ENCODE measurements at places on chromosomes 16 and 17. TPM values are rescaled to one million over a fixed set of nuclear protein-coding genes. Genes with fewer than 3 reads are reported as not detected.
A peak's percentile ranks its signal among the peaks of the same experiment; 100 is the strongest.

TMEM235 gene
- total RNA-seq: not detected

SERPINF2 gene
- total RNA-seq: 2.0 TPM

DNA sequence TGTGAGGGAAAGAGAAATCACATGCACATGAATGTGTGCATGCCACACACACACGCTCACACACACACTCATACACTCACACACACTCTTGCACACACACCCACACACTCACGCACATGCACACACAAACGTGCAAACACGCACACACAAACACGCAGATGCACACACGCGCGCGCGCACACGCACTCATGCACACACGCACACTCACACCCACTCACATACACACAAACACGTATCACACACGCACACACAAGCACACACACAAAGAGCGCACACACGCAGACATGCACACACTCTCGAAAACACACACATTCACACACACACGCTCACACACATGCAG, 72.2 kb downstream of the GAS7 start:
- no peak for ATAC-seq

- ATAC-seq: no peak
These were observed 21.3 kb downstream of the COX4I1 start for GRCh38 chr16:85820604-85821372.

USP22 gene
- 103 TPM for total RNA-seq

- ATAC-seq: peak; percentile 54
These were observed 9.0 kb upstream of the CDH5 start for GRCh38 chr16:66357523-66357928.

DNA sequence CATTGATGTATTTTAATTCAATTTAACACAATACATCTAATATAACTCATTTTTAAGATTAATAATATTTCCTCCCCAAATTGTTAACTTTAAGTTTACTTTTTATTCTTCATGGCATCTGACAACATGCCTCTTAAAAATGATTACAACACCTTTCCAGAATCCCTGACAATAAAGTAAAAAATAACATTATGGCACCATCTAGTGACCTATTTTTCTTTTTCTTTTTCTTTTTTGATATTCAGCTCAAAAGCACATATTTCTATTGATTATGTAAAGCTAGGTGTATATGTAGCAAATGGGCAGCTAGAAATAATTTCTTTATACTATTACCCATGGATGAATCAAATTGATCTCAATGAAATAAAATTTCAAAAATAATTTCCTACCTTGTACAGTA, 834.3 kb upstream of the CDH8 start:
- ATAC-seq: no peak

DNA sequence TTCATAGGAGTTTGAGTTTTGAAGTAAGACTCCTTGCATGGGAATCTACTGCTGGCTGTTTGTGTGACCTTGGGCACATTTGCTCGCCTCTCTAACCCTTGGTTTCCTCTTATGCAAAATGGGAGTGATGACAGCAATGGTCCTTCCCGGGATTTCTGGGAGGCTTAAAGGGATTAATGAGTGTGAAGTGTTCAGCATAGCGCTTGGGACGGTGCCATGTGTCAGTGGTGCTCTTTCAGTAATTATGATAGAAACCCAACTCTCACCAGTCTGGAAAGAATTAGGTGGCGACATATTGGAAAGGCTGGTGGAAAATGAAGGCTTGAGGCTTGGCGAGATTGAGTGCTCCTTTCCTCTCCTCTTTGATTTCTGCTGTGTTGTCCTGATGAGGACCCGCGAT, 429.2 kb upstream of the EEF2KMT start:
- ATAC-seq: no peak

MPP3 gene
- total RNA-seq: 9.2 TPM

CES1 gene
- total RNA-seq: 43.1 TPM

HEXIM1 gene
- total RNA-seq: 48.3 TPM

DNA sequence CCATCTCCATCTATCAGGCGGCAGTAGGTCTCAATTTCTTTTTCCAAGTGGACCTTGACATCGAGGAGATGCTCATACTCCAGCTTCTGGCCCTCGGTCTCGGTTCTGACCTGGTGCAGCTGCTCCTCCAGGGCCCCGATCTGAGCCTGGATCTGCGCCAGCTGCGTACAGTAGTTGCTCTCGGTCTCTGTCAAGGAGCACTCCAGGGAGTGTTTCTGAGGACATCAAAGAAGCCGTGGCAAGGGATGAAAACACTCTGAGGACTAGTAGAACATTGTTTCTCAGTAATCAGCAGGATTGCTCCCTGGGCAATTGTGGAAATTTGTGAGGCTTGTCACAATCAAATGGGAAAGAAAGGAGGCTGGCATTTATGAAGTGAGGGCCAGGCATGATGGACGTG, 5.9 kb downstream of the KRT28 start:
- ATAC-seq: no peak

DNA sequence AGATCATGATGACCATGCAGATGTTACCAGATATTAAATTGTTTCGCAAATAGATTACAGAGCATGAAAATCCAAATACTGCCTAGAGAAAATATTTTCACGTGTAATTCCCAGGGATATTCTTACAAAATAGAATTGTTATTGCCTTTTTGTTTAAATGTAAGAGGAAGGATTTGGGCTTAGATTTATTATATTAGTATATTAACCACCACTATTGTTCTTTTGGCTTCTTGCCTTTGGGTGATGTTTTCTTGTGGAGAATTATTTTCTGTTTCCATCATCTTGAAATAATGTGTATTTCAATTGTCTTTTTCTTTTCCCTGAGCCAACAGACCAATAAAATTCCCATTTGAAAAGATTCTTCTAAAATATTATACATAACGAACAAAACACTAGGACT, 109.7 kb upstream of the NUDT7 start:
- ATAC-seq: no peak

- peak; percentile 73 for ATAC-seq
These were observed 205.0 kb upstream of the ASIC2 start for GRCh38 chr17:33498069-33498468.

GRCh38 chr16:75058806-75059205, 57.8 kb downstream of the LDHD start:
- no peak for ATAC-seq

GRCh38 chr16:68951991-68952877, 108.9 kb downstream of the TANGO6 start:
- ATAC-seq: no peak

- no peak for ATAC-seq
These were observed 836 bp upstream of the MMP15 start for GRCh38 chr16:58024486-58025350.

- ATAC-seq: no peak
These were observed 188.7 kb upstream of the AXIN2 start for GRCh38 chr17:65750166-65750565.

DNASE1L2 gene
- total RNA-seq: 1.7 TPM

RHOT1 gene
- total RNA-seq: 39.7 TPM

EVI2A gene
- 1.6 TPM for total RNA-seq

- peak; percentile 32 for ATAC-seq
These were observed at the start of gene SULT1A1 for GRCh38 chr16:28609631-28610594. Gene SULT1A1 (minus strand): TSS chr16:28610044. CDS start chr16:28608855, 1,189 bp downstream.

- no peak for ATAC-seq
These were observed 104.4 kb downstream of the CMIP start for GRCh38 chr16:81548876-81549546.

DNA sequence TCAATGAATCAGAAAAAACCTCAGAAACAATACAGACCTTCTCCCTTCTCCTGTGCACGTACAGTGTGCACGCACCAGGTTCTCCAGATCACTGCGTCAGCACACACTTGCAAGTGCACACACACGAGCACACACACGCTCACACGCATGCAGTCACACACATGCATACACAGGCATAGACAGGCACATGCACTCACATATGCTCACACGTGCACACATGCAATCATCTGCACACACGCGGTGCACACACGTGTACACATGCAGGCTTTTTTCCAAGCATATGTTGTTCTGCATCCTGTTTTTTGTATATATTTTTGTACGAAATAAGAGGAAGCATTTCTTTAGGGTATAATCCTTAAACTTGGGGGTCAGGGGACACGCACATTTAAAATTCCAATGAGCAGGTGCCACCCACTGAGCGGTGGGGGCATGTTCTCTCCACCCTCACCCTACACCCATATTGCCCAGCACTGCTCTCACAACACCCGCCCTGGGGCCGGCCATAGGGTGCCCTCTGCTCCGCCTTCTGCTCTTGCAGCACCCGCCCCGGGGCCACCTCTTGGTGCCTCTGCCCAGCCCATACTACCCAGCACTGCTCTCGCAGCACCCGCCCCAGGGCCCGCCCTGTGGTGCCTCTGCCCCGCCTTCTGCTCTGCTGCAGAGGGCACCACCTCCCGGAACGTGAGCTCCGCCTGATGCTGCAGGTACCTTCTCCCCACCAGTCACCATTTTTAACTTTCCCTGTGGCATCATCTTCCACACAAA, 20.9 kb downstream of the KLHDC4 start:
- no peak for ATAC-seq

GRCh38 chr17:30908717-30909420, 2.8 kb upstream of the TEFM start:
- ATAC-seq: no peak

ATP2A3 gene
- total RNA-seq: 35.9 TPM

DNA sequence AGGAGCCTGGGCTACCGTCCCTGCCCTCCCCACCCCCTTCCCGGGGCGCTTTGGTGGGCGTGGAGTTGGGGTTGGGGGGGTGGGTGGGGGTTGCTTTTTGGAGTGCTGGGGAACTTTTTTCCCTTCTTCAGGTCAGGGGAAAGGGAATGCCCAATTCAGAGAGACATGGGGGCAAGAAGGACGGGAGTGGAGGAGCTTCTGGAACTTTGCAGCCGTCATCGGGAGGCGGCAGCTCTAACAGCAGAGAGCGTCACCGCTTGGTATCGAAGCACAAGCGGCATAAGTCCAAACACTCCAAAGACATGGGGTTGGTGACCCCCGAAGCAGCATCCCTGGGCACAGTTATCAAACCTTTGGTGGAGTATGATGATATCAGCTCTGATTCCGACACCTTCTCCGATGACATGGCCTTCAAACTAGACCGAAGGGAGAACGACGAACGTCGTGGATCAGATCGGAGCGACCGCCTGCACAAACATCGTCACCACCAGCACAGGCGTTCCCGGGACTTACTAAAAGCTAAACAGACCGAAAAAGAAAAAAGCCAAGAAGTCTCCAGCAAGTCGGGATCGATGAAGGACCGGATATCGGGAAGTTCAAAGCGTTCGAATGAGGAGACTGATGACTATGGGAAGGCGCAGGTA, 762 bp downstream of the CDK12 start:
- ATAC-seq: peak; percentile 30

GRCh38 chr17:42985225-42985624, 4.9 kb downstream of the RUNDC1 start:
- no peak for ATAC-seq

DNA sequence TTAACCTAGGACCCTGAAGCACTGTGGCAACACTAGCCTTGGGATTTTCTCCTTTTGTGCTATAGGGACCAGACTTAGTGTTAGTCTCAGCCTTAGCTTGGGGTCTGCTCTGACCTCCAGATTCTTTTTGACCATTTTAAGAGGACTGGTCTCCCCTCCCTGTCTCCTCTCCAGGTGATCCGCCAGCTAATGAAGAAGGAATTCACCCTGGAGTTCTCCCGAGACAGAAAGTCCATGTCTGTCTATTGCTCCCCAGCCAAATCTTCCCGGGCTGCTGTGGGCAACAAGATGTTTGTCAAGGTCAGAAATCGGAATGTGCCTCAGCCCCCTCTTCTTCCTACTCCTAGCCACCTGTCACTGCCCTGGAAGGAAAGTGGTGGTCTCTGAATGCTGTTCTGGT, 19.5 kb downstream of the ATP2A1 start:
- no peak for ATAC-seq

GRCh38 chr16:26701243-26701886, 365.4 kb upstream of the C16orf82 start:
- no peak for ATAC-seq

GRCh38 chr17:47983492-47984223, 12.7 kb downstream of the CDK5RAP3 start:
- no peak for ATAC-seq

MT1G gene
- not detected for total RNA-seq

GRCh38 chr17:50153650-50154575, 3.4 kb upstream of the PPP1R9B start:
- no peak for ATAC-seq

ROGDI gene
- 37.6 TPM for total RNA-seq

NLRP1 gene
- total RNA-seq: 26.0 TPM

DNA sequence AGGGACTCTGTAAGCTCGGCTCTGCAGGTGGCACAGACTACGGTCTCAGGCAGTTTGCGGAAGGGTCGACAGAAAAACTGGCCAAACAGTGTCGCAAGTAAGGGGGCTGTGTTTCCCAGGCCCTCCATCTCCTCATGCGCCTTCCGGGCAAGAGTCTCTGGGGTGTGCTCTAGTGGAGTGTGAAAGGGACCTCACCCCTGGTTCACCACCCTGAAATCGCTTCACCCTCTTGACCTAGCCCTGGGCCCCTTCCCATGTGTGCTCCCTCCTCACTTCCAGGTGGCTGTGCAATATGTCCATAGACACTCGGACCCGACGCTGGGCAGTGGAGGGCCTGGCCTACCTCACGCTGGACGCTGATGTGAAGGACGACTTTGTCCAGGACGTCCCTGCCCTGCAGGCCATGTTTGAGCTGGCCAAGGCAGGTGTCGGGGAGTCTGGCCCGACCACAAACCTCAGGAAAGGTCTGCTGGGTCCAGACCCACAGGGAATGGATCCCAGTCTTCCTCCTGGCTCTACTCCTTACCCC, 22.3 kb downstream of the UNC45B start:
- ATAC-seq: no peak

DNA sequence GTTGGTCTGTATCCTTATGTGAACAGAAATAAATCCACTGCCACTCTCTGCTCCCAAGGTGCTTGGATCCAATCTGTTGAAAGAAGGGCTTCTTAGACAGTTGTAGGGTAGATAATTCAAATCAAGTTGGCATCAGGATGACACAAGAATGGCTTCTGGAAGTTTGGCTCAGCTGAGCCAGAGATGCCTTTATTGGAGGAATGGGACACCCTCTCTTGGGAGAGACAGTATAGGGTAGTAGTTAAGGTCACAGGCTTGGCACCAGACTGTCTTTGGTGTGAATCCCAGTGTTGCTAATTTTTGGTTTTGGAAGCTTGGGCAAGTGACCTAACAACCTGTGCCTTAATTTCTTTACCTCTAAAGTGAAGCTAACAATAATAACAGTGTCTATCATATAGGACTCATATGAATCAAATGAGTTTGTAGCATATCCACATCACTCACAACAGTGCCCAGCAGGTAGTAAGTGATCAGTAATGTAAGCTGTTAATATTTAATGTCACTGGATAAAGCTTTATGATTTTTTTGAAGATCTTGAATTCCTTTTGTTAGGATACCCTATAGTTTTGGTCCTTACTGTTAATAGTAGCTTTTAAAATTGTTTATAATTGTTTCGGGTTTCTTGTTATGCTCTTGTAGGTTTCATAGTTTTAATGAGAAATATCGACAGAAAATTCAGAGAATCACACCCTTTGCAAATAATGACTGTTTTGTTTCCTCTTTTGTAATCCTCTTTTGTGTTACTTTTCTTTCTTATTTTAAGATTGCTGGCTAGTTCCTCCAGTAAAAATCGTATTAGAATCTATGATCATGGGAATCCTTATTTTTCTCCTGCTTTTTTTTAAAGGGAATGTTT, 19.1 kb downstream of the ZNRF1 start:
- ATAC-seq: no peak

Data from gastroesophageal sphincter (tissue), 4 donors.